ENCODE measurements at places on chromosomes 3 and 15.

GRCh38 chr3:37675833-37676596, 185.7 kb upstream of the CTDSPL start:
- no peak for DNase-seq

- DNase-seq: no peak
Observed at GRCh38 chr3:37310666-37311050, 136.3 kb upstream of the LRRFIP2 start.

- DNase-seq: peak; percentile 19
Observed at GRCh38 chr15:37764733-37765191, 169.7 kb upstream of the TMCO5A start.

DNA sequence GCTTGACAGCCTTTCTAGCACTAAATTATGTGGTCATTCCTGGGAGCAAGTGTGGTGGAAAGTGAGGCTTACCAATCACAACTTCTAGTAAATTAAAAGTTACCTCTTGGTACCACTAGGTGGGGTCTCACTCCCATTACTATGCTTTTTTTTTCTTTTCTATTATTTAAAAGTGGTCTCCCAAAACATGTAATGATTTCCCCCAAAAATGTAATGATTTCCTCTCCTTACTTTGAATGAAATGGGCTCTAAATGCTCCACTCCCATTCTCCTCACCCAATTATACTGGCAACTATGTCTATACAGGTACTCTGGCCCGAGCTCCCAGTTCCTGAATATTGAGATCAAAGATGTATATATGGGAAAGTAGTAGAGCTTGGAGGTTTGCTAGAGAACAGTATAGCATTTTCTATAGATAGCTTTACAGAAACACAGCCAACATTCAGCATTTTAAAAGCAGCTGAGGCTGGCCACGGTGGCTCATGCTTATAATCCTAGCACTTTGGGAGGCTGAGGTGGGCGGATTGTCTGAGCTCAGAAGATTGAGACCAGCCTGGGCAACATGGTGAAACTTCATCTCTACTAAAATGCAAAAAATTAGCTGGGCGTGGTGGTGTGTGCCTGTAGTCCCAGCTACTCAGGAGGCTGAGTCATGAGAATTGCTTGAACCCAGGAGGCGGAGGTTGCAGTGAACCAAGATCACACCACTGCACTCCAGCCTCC, 70.9 kb downstream of the DCUN1D1 start:
- no peak for DNase-seq

GRCh38 chr3:28042095-28042635, 199.3 kb upstream of the CMC1 start:
- DNase-seq: no peak

DNA sequence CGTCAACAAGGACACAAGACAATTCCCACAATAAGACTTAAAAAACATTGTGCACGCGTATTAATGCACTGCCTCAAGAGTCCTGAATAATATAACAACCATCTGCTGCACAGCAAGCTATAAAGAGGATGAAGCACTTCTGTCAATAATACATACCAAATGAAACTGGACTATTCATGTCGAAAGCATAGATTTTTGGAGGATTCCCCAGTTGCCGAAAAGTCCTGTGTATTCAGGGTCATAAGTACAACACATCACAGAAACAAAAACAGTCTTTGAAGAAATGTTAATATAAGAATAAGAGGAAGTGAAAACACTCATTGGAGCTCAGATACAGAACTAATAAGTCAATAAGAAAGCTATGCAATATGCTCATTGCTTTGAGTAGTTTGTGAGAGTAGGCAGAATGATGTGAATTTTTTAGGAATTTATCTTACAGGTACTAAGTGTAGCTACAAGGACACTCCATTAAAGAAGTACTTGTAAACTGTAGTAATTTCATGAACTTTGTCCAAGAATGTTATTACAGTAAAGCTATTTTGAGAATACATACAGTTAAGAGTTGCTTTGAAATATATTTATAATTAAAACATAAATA, 31.6 kb downstream of the CBLB start:
- DNase-seq: no peak

DNA sequence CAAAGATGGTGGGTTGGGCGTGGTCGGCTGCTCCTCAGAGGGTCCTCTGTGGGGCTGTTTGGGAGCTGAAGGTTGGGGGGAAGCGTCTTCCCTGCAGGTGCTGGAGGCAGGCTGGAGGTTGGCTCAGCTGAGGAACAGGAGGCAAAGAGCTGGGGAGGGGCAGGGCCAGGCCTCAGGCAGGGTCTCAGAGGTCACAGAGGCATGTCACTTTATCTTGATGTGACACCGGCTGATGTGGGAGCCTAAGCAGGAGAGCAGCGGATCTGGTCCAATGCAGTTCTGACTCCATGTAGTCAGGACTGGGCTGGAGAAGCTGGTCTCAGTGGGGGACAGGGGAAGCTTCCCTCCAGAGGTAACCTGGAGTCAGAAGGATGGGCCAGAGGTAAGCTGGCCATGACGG, 7.7 kb upstream of the GNAT1 start:
- no peak for DNase-seq

- no peak for DNase-seq
Observed at GRCh38 chr3:153829606-153830170, 291.5 kb upstream of the ARHGEF26 start.

- DNase-seq: no peak
Observed at GRCh38 chr3:98734735-98735134, 28.4 kb upstream of the ST3GAL6 start.

DNA sequence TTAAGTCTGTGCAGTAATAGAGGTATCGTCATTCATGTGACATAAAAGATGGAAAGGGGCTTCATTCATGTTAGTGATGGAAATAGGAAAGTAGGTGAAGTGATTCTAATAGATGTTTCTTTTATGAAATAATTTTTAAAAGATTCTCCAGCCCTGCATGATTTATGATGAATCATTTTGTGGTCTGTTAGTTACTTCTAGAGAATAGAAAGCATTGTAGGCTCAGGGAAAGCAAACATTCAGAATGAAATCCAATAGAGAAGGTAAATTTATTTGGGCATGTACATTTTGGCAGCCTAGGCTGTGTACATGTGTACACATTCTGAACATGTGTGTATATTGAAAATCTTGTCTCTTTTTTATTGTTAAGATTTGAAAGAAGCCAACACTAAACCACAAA, 23.1 kb downstream of the PPARG start:
- no peak for DNase-seq

GRCh38 chr3:30686176-30686575, 79.8 kb downstream of the TGFBR2 start:
- DNase-seq: no peak
